ENCODE measurements at places on chromosomes 6 and 20.

GRCh38 chr20:38094373-38094891 is 60.9 kb downstream of the RPRD1B start:
- DNase-seq: no peak

DNA sequence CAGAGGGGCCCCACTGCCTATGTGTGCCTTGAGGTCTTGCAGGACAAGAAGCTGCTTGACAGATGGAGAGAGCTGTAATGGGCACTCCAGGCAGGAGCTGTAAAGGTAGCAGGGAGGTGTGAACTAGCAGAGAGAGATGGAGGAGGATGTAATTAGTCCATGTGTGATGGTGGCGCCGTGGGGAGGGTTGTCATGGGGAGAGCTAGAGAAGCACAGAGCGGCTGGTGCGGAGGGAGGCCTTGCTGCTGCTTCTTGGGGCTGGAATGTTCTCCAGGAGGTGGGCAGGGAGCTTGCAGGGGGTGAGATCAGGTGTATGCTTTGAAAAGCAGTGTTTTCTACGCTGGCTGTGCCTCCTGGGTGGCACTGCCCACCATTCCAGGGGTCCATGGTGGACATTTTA is 32.1 kb downstream of the APCDD1L start:
- DNase-seq: no peak

GRCh38 chr6:114747995-114748625 is 405.3 kb upstream of the HS3ST5 start:
- no peak for DNase-seq

GRCh38 chr6:49553384-49553783 is 2.9 kb downstream of the C6orf141 start:
- DNase-seq: peak; percentile 8
